ENCODE measurements at places on chromosomes 5 and 9.

DNA sequence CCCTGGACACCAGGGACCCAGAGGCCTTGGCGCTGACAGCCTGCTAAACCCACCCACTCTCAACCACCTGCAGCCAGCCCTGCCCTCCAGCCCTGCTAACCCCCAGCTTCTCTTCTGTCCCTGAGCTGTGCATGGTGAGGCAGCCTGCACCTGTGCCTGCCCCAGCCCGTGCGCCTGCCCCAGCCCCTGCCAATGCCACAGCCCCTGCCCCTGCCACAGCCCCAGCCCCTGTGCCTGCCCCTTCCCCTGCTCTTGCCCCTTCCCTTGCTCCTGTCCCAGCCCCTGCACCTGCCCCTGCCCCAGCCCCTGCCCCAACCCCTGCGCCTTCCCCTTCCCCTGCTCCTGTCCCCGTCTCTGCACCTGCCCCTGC lies 43.3 kb upstream of the IRX4 start:
- DNase-seq: no peak

- no peak for DNase-seq
Observed at GRCh38 chr5:78515670-78516069, 132.9 kb downstream of the LHFPL2 start.

- DNase-seq: no peak
Observed at GRCh38 chr5:168365581-168366081, 74.2 kb downstream of the WWC1 start.

GRCh38 chr9:89139455-89139854 lies 39.2 kb downstream of the SHC3 start:
- DNase-seq: no peak

DNA sequence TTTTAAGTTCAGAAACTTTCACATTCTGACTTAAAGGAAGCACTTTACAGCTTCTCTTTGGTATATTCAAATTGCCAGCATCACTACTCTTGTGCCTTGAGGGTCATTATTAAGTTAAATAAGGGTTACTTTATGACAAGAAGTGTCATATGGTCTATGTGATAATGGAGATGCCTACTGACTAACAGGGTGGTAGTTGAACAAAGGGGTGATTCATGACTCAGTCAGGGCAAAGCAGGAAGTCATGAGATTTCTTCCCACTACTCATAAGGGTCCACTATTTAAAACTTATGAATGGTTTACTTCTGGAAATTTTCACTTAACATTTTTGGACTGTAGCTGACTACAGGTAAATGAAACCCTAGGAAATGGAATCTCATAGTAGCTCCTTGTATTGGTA lies 938.3 kb upstream of the PTPRD start:
- no peak for DNase-seq

- DNase-seq: no peak
Observed at GRCh38 chr9:111037356-111037707, 938 bp downstream of the LPAR1 start.

- no peak for DNase-seq
Observed at GRCh38 chr5:132389585-132390286, 20.2 kb downstream of the SLC22A5 start.

GRCh38 chr9:4769321-4770080 lies 23.2 kb upstream of the RCL1 start:
- DNase-seq: no peak

GRCh38 chr9:82777366-82777765 lies 285.6 kb downstream of the RASEF start:
- no peak for DNase-seq

DNA sequence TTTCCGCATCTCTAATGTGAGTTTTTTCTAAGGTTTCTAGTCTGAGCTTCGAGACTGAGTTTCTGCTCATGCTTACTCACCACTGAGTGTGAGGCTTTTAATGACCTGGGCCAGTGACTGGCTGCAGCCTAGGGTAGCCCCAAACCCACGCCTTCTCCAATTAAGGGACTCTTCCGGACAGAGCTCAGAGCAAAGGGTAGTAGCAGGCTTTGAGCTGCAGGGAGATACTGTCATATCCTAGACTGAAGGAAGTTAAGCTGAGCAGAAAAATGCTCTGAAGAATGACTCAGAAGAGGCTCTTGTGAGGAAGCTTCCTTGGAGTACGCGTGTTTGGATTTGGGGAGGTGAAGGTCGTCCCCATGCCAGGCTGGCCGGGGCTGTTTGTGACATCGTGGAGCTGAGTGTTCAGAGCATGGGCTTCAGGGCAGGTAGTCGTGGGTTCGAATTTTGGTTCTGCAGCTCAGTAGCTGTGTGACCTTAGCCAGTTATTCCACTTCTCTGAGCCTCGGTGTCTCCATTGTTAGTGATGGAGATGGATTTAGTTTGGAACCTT lies 3.5 kb downstream of the USP20 start:
- no peak for DNase-seq

GRCh38 chr9:88651682-88652633 lies 117.0 kb downstream of the NXNL2 start:
- DNase-seq: no peak

- no peak for DNase-seq
Observed at GRCh38 chr5:92081958-92082712, 699.0 kb upstream of the ARRDC3 start.

- peak; percentile 3 for DNase-seq
Observed at GRCh38 chr9:99896119-99896518, 10.3 kb upstream of the STX17 start.

DNA sequence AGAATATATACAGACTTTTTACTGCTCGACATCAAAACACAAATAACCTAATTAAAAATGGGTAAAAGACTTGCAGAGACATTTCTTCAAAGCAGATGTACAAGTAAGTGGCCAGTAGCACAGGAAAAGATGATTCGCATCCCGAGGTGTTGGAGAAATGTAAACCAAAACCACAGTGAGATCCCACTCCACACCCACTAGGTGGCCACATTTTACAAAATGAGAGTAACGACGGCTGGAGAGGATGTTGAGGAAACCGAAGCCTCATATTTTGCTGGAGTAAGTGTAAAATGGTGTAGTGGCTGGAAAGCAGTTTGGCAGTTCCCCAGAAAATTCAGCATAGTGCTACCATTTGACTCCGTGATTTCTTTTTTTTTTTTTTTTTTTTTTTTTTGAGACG lies 21.3 kb upstream of the GBGT1 start:
- DNase-seq: no peak

GRCh38 chr5:55982957-55983381 lies 11.8 kb downstream of the IL6ST start:
- DNase-seq: no peak

GRCh38 chr5:36948041-36948440 lies 71.5 kb downstream of the NIPBL start:
- DNase-seq: no peak

GRCh38 chr5:74576941-74577456 lies 63.5 kb downstream of the ENC1 start:
- no peak for DNase-seq

- DNase-seq: no peak
Observed at GRCh38 chr5:4614088-4614487, 526.0 kb upstream of the ADAMTS16 start.

DNA sequence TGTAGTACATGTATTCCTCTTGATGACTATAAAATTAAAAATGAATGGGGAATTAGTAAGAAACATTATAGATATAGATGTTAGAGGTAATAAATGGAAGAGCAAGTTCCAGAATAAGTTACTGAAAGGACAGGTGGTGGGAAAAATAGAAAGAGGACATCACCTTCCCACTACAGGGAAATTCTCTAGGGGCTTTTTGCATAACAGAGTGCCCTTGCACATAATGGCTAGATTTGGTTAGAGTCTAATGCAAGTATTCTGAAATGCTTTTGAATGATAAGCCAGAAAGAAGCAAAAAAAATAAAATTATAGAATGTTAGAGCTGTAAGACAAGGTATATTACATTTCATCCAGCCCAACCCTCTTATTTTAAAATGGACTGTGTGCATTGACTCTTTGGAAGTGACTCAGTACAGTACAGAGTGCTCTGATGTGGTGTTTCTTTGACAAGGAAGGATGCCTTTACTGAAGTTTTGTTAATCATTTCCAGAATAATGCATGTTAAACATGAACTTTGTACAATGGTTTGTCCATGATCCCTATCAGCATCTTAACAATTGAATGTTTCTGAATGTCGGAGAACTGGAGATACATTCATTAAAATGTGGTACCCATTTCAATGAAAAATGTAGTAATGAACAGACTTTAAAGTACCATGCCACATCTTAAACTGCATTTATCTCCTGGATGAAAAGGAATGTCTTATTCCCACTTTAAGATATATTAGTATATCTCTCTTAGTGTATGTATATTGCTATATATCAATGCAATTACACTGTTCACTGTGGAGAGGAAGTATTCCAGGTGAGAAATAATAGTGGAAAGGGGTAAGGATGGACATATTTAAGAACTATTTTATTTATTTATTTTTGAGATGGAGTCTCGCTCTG lies 391.1 kb downstream of the ADGRV1 start:
- DNase-seq: no peak

- no peak for DNase-seq
Observed at GRCh38 chr9:68913054-68913453, 100.9 kb downstream of the PRKACG start.

Data from NCI-H187 (cell line).